ENCODE measurements at places on chromosomes 3 and 15.

DNA sequence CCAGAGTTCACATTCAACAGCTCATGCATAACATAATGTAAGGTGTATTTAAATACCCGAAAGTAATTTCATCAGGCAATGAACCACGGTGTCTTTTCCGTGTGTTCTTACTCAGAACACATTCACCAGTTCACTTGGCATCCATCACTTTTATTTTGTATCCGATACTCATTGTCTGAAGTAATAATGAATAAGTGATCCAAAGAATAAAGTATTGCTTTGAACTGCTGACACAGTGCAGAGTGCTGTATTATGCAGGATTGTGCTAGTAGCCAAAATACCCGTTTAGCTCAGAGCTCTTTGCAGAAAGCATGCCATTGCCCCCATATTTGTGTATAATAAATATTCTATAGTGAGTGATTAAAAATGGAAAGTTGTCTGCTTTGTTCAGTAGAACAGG lies 460.9 kb upstream of the KCNMB2 start:
- DNase-seq: no peak

GRCh38 chr3:399647-400046 lies 203.1 kb downstream of the CHL1 start:
- DNase-seq: no peak

DNA sequence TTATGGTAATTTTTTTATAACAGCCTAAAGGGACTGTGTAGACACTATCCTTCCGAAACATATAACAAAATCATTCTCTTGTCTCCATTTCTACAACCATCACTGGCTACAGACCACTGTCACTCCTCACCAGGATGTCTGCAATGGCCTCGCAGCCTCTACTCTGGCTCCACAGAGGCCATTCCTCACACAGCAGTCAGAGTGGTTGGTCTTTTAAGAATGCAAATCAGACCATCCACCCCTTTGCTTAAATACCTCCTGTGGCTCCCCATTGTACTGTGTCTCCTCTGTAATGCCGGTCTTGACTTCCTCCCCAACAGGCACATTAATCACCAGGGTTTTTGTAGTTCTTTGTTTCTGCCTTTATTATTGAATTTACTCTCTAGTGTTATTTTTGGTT lies 344.8 kb downstream of the ERC2 start:
- DNase-seq: no peak

- DNase-seq: no peak
These were observed 1.7 kb downstream of the RAB11A start for GRCh38 chr15:65870889-65871533.

- DNase-seq: no peak
These were observed 40.9 kb upstream of the EPHB1 start for GRCh38 chr3:134753999-134754742.

DNA sequence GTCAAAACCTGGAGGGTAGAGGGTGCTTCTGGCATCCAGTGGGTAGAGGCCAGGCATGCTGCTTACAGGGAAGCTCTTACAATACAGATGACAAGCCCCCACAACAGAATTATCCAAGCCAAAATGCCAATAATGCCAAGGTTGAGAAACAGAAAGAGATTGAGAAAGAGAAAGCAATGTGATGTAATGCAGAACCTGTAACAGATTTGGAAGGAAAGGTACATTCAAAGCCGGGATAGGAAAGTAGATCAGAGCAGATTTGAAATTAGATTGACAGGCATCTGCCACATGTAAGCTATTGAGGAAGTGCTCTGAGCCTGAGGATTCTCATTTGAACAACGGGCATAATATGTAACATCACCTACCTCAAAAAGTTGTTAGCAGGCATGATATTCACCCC lies 157.9 kb downstream of the FHIT start:
- DNase-seq: no peak

DNA sequence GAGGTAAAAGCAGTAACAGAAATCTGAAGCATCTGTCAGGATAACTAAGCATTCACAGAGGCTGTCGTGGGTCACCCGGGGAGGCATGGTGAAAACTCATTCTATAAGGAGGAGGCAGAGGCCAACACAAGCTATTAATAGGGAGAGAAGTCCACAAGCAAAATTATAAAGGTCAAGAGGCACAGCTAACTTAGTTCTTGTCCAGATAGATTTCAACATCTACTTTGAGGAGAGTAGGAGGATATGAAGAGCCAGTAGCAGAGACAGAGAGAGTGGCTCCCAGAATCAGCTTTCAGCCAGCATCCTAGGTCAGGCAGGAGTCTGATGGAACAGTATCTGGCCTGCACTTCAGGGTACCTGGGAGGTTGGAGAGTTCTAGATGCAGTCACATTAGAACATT lies 95.3 kb downstream of the STAC start:
- DNase-seq: no peak

- no peak for DNase-seq
These were observed 24.9 kb upstream of the SENP5 start for GRCh38 chr3:196842567-196843434.

All from stimulated activated CD4-positive, alpha-beta T cell treated with anti-CD3 and anti-CD28 coated beads, TNF-alpha, amount 100 ng/mL, for 24 hours (primary cell).